ENCODE measurements at places on chromosomes 6 and 20.

DNA sequence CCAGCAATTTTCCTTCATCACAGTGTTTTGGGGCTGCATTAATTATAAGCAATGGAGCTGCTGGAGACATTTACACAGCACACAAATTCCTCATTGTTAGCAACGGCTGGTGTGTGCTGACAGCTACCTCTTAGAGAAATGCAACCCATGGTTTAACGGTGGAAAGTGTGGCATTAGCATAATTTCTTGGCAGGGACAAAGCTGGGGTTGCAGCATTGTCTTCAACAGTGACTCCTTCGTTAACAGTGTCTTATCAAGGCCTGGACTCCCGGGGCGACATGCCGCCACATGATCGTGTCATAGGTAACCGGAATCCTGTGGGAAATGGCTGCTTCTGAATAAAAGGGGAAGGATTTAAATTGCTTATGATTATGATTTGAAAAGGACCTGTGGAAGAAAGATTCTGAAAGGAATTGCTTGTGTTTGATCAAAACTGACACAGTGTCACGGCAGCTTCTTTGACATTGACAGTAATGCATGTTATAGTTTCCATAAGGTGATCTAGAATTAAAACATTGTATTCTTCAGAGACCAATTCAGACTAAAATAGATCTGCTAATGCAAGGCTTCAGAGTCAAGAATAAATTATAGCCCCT, 128.0 kb downstream of the UST start:
- no peak for DNase-seq

DNA sequence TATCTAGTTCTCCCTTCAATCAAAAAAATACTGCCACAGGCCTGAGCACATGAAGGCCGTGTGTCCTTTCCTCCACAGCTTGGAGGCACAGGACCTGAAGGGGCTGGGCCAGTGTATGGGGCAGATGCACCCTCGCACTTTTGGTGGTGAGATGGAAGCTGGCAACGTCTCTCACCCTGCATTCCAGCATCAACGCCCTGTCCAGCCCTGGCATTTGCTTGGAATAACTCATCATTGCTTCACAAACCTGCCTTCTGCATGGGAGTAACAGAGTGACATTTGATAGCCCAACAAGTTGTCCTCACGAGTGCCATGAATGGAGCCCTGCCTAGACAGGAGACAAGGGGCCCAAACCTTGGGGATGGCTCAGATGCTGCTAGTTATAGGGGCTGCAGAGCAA, 257.9 kb downstream of the SMOC2 start:
- DNase-seq: no peak

DNA sequence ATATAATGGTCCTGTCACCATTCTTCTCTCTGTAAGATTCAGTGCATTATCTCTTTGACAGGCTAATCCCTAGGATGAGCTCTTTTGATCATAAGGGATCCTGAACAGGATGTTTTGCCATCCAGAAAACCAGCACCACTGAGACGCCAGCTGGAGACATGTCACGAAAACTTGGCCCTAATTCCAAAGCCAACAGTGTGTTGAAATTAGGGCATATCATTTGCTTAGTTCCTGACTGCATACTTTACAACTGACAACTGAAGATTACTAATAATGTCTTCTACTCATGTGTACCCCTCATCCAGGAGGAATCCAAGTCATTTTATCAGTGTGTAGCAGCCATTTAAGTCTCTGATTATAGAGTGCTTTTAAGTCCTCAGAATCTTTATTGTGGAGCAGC, 243.6 kb downstream of the KCNQ5 start:
- no peak for DNase-seq

DNA sequence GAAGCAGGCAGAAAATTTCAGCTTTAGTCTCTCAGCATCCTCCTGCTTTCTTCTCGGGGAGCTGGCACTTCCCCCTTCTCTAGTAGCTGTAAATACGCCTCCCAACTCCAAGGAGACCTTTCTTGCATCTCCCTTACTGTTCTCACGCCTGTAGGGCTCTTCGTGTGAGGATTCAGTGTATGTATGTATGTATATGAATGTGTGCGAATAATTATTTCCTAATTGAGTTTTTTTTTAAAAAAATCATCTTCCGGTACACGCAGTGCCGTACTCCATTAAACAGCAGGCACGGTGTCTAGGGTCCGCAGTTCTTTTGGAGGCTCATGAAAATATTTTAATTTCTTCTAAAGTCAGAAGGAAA, 85.4 kb downstream of the HFE start:
- DNase-seq: no peak
